AG08396 (cell line): ENCODE measurements at places on chromosomes 1 and 21.

DNA sequence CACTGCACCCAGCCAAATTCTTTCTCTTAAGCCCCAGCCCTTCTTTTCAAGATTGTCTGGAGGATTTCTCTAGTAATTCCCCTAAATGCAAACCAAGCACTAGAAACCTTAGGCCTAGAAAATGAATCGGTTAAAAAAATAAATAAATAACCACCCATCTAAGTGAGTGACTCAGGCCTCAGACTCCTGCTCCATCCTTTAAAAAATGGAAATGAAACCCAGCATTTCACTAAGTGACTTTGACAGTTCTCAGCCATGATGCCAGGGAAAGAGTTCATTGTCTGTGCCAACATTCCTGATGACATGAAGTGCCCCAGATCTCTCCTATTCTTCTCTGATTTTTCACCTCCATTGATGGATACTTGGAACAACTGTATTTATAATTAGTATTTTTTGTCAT lies 415.2 kb upstream of the DAB1 start:
- DNase-seq, result peak; percentile 6

DNA sequence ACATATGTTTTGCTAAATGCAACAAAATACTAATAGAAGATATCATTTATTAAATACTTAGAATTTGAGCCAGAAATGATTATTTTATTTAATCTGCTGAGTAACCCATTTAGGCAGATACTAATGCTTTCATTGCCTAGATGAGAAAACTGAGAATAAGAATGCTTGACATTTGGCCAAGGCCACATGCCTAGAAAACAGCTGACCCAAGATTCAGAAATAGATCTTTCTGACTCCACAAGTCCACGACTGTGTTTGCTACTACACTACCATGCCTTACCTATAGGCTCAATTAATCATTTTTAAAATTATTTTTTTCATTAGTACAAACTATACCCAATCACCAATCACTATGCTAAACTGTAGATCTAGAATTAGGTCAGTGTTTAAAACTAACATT lies 129.7 kb downstream of the ATP1B1 start:
- peak; percentile 13 for DNase-seq

- DNase-seq, result peak; percentile 4
Observed at GRCh38 chr1:215824245-215824644, 257.1 kb downstream of the KCTD3 start.

GRCh38 chr1:234550341-234551031 lies 59.5 kb downstream of the IRF2BP2 start:
- no peak for DNase-seq

GRCh38 chr1:66383168-66383567 lies 150.8 kb upstream of the SGIP1 start:
- DNase-seq, result no peak

- DNase-seq, result no peak
Observed at GRCh38 chr21:27561116-27561515, 594.2 kb upstream of the ADAMTS5 start.

- DNase-seq, result no peak
Observed at GRCh38 chr1:41293779-41294178, 51.7 kb upstream of the SCMH1 start.

GRCh38 chr1:14294860-14295536 lies 303.5 kb upstream of the KAZN start:
- DNase-seq, result no peak

DNA sequence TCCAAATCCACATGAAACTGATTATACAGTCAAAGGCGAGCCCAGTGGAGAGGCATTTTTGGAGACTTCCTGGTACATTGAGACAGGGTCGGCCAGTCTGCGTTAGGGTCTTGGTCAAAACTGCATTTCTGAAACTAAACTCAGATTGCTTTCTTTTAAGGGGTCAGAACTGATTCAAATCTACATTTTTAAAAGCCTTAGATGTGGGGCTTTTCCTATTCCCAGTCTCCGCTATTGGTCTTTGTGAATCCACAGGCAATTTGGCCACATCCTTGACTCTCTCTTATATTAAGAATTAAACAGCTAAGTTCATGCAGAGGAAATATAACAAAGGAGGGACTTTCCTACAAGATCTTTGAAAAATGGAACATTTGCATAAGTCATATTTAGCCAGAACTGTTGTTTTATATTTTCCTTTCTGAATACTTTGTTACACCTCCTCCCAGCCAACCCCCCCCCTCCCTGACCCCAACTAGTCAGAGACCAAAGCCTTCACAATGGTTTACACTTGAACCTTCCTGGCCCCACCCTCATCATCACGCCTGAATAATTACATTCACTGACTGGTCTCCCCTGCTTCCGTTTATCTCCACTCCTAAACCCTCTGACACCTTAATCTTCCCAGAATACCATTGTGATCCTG lies 30.9 kb downstream of the SELL start:
- DNase-seq, result no peak

GRCh38 chr1:56477164-56478111 lies 101.9 kb downstream of the PLPP3 start:
- peak; percentile 86 for DNase-seq

GRCh38 chr21:46115441-46116188 lies 17.7 kb downstream of the COL6A2 start:
- no peak for DNase-seq

DNA sequence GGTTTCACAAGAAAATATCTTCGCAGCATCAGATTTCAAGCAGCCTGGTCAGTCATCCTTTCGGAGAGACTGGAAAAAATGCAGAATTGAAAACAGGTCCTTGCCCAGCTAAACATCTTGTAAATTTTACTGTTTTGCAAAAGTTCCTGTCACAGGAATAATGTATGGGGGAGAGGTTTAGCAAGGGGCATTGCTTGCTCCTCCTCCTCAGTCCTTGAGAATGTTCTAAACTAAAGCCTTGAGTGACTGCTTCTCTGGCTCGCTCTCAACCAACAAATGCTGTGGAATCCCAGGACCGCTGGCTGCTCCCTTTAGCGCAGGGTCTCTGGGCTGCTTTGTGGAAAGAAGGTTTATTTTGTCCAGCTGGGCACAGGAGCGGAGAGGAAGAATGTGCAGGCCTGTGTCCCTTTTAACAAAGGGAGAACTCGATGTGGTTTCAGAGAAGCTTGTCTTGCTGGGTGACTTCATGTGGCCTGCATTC lies 33.6 kb upstream of the FHAD1 start:
- peak; percentile 46 for DNase-seq

GRCh38 chr1:243902100-243902499 lies 52.1 kb upstream of the AKT3 start:
- no peak for DNase-seq

DNA sequence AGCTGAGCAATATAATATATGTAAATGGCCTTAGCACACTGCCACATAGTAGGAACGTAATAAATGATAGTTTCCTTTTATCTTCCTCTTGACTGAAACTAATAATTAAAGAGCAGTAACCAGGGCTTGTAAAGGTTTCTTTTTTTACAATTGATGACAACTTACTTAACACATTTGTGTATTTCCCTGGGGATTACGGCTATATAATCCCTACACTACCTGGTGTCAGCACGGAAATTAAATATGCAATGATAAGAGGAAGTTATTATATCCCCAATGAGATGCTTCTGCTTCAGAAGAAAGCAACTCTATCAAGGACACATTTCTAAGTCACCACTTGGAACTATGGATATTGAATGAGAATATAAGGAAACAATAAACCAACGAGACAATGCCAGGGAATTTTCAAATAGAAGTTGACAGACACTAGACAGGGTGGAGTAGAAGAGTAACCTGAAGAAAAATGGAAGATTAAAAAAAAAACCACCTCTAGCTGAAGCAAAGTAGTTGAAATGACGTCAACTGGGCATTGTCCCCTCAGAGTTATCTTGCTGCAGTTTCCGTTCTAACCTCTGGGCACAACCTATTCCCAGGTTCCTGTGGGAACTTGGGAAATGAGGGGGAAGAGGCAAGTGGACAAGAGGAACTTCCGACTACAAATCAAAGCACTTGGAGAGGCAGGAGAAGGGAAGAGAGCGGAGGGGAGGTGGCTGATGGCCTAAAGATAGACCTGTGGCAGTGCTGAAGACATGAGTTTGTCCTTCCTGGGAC lies 66.5 kb downstream of the PLPP3 start:
- DNase-seq, result no peak

- no peak for DNase-seq
Observed at GRCh38 chr1:118123116-118123839, 61.8 kb downstream of the SPAG17 start.
